ENCODE measurements at places on chromosomes 16 and 17.

- no peak for DNase-seq
Observed at GRCh38 chr16:75248536-75249380, 2.7 kb downstream of the BCAR1 start.

- DNase-seq = no peak
Observed at GRCh38 chr17:64384253-64385186, 6.1 kb downstream of the PECAM1 start.

GRCh38 chr17:72346306-72346705 is 225.5 kb downstream of the SOX9 start:
- DNase-seq = no peak

- DNase-seq = no peak
Observed at GRCh38 chr17:36000732-36001109, 632 bp downstream of the CCL15 start.

DNA sequence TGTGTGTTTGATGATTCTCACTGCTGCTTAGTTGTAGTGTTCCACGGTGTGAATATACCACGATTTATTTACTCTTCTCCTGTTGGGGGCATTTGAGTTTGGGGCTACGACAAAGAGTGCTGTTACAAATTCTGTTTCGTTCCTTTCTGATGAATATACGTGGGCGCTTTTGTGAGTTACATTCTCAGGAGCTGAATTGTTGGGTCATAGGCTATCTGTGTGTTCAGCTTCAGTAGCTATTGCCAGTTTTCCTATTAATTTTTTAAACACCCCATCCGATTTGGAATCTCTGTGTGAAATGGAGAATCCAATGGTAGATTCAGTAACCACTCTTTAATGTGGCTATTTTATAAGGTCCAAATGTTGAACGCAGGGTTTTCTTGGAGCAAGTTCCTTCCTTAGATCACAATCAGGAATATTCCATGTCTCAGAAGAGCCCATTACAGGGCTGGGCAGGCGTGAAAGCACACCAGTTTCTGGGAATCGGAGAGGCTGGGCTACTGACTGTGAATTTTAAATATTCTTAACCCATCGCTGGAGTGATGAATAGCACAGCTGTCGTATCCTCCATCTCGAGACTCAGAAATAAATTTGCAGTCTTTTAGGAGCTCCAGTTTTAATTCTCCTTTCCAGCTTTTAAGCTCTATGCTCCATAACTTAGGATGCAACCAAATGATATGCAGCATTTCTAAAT is 115.9 kb downstream of the PITPNC1 start:
- DNase-seq = no peak

Measured in activated CD4-positive, alpha-beta T cell treated with anti-CD3 and anti-CD28 coated beads for 1 hour (primary cell).